ENCODE measurements at places on chromosomes 4 and X.

DNA sequence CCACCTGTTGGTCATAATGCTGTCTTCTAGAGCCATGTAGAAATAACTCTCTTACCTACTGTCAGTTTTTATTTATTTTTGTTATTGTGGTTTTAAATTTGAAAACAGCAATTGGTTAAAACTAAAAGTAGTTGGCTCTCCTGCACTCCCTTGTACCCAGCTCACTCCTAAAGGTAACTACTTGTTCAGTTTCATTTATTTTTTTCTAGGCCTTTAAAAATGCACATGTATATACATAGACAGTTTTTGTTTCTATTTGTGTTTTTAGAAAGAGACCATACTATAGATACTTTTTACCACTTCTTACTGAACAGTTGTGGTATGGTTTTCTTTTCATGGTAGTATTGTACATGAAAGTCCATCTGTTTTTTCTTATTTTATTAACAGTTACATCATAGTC, 16.8 kb downstream of the SMAD1 start:
- DNase-seq: no peak

DNA sequence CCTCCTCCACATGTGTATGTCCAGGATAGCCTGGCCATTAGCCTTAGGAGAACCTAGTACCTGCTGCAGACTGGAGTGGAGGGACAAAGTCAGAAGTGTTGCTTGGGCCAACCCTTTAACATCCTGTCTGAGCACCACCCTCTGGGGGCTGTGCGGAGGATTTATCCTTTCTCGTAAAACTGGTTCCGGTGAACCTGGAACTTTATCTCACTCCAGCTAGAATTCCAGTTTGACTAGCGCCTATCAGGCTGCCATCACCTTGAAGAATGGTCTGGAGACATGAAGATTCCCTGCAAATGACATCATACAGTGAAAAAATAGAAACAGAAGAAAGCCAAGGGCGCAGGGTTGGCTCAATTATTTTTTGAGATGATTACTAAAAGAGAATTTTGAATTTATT, 4.0 kb downstream of the TCEAL8 start:
- DNase-seq: no peak

GRCh38 chr4:2938906-2939305, 24.3 kb downstream of the NOP14 start:
- DNase-seq: no peak

DNA sequence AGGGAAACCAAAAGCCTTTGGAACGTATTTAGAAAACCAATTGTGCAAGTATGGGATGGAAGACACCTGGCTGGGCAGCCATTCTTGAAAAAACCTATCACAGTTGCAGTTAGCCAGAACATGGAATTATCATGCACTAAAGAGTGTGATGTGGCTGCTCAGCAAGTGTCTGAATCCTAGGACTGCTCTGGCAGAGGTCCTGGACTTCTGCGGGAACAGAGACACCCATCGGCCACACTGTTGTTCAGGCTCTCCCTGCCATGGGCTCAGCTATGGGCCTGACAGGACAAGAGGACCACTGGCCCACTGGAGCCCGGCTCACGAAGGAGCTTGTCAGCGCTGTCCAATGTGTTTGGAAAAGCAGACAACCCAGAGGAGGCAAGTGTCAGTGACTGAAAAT, 115.7 kb upstream of the GPC4 start:
- no peak for DNase-seq

- DNase-seq: no peak
Measured at GRCh38 chr4:15314974-15315373, 112.9 kb upstream of the C1QTNF7 start.

DNA sequence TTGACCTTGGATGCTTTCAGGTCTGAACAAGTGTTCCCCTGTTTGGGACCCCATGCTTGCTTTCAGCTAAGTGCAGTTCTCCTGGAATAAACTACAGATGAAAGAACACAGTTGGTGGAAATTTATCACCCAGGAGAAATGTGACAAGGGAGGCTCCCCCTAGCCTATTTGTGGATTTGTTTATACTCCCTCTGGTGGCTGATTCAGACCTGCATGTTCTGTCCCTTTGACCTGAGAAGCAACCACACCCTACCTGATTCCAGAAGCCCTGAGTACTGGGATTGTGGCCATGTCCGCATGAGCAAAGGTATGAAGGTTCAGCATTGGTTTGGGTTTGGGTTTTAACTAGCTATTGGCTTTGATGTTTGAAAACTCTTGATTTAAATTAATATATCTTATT, 440.9 kb downstream of the MID1IP1 start:
- no peak for DNase-seq

GRCh38 chr4:132691668-132692067, 457.4 kb upstream of the PCDH10 start:
- DNase-seq: no peak

GRCh38 chr4:80307183-80307735, 28.3 kb upstream of the CFAP299 start:
- peak; percentile 55 for DNase-seq

- no peak for DNase-seq
Measured at GRCh38 chr4:17535906-17536305, 20.9 kb downstream of the CLRN2 start.

DNA sequence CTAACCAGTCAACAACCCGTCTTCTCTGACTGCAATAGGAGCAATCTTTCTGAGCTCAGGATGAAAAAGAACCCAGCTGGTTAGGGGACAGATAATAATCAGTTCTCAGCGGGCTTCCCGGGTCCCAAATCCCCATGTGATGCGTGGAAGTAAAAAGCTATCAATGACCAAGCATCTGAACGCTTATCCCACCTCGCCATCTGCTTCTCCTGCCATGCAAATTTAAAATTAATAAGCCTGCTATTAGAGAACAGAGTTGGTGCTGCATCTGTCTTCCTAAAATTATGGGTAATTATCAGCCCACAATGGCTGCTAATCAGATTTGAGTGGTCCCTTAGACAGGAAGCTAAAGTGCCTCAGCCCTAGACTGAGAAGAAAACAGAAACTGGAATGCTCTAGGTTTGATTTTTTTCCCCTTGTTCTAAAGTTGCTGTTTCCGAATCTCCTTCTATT, 37.5 kb downstream of the AFAP1 start:
- DNase-seq: no peak

GRCh38 chr4:72118017-72118416, 86.2 kb downstream of the NPFFR2 start:
- DNase-seq: no peak

GRCh38 chr4:113614414-113614813, 147.1 kb downstream of the CAMK2D start:
- no peak for DNase-seq

DNA sequence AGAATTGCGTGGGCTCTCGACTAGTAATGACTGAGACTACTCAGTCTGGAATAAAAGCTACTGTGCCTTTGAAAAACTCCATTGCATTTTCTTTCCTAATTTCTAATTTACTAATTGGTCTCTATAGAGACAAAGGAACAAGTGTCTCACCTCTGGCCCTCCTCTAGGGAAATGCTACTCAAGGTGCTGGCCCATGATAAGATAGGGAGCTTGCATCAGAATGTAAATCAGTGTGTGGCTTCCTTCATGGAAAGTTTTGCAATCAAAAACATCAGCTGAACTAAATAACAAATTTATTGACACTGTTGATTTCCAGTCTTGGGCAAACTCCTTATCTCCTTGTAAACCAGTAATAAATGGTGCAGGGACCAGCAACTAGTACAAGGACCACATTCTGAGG, 81.8 kb downstream of the SRPX start:
- no peak for DNase-seq

GRCh38 chrX:38558686-38559085, 2.7 kb upstream of the TSPAN7 start:
- no peak for DNase-seq

DNA sequence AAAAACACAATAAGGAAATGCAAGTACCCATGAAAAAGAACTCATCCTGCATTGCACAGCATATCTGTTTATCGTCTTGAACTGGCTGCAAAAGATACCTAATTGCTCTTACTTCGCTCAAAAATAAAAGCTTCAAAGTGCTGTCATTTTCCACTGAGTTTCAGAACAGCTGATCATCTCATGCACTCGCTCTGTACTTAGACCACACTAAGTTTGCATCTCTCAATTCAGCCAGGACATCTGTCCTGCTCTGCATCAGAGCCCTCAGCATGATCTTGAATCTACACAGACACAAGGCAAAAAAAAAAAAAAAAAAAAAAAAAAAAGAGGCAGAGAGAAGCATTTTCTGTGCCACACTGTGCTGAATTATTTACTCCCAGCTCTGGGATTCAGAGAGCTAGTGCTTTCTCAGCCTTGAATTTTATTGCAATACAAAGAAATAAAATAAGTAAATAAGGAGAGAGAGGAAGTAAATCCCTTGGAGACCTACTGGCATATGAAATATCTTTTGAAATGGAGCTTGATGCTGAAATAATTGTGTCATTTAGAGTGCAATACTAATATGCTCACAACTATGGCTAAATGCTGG, 81.3 kb downstream of the PPP1R2C start:
- no peak for DNase-seq

- DNase-seq: no peak
Measured at GRCh38 chr4:156766846-156767245, 204.8 kb downstream of the PDGFC start.

DNA sequence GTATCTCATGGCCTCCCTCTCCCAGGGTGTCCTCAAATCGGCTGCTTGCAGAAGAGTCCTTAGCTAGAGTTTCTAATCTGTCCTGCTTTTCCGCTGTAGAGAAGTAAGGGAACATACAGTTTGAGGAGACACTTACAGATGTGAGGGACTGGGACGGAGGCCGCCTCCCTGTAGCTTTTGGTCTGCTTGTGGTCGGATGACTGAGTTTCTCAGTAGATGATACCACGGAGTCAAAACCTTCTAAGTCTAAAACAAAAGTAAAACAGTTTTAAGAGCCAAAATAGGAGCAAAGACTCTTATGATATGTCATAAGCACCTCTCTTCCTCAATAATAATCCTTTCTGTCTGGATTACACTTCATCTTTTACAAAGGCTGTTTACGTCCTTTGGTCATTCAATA, 34.5 kb upstream of the MAP3K15 start:
- no peak for DNase-seq

DNA sequence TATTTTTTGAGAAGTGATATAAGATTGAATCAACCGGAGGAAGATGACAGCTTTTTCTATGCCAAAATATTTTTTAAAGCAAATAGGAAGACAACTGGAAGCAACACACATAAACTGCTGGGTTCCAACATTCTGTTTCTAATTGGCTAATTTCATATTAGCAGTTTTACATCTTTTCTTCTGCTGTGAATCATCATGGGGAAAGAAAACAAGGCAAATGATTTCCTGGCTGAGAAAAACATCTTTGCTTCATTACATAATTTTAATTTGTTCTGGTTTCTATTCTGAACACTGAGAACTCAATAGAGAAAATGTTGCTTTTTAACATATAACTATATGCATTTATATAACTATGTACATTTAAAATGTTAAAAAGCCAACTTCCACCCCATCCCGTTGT, 2518.5 kb downstream of the ARAP2 start:
- no peak for DNase-seq

- DNase-seq: no peak
Measured at GRCh38 chr4:123363729-123364128, 32.9 kb upstream of the SPRY1 start.

DNA sequence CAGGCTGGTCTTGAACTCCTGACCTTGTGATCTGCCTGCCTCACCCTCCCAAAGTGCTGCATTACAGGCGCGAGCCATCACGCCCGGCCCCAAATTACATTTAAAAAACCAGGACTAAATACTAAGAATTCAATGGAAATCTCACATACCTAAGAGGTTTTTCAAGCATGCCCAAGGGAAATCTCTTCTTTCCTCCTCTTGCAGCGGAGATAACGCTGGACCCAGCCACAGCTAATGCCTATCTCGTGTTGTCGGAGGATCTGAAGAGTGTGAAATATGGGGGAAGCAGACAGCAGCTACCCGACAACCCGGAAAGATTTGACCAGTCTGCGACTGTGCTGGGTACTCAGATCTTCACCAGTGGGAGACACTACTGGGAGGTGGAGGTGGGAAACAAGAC, 7.4 kb downstream of the TRIML1 start:
- no peak for DNase-seq

DNA sequence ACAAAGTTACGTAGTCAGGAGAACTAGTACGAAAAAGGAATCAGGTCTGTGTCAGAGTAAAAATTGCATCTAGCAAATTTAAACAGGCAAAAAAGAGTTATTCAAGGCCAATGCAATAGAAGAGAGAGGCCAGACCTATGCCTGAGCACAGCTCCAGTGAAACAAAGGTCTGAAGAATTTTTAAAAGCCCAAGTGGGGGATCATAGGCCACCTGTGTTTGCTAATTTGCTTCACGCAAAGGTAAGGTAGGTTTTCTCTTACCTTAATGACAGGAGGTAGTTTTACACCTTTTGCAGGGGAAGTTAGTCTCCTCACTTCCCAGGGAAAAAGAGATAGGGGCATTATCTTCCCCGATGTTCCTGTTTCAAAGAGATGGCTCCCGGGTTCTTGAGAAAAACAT, 448.6 kb upstream of the TECRL start:
- no peak for DNase-seq

GRCh38 chrX:24260842-24261550, 52.9 kb downstream of the SUPT20HL2 start:
- DNase-seq: no peak

DNA sequence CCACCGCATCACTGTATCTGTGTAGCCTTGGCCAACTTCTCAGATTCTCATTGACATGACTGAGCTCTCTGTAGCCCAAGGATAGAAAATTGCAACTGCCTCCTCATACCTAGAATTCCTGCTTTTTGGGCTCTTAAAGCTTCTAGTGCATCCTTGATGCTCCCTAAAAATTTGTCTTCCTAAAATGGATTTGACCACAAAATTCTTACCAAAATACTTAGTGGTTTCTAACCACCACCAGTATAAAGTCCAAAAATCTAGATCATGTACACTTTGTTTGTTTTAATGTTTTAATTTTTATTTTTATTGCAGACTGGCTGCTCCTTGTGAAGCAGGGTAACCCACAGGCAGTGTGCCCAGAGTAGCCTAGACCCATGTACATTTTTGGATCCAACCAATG, 75.5 kb downstream of the TBC1D9 start:
- DNase-seq: no peak

GRCh38 chrX:28177202-28177601, 196.0 kb upstream of the DCAF8L1 start:
- DNase-seq: no peak

DNA sequence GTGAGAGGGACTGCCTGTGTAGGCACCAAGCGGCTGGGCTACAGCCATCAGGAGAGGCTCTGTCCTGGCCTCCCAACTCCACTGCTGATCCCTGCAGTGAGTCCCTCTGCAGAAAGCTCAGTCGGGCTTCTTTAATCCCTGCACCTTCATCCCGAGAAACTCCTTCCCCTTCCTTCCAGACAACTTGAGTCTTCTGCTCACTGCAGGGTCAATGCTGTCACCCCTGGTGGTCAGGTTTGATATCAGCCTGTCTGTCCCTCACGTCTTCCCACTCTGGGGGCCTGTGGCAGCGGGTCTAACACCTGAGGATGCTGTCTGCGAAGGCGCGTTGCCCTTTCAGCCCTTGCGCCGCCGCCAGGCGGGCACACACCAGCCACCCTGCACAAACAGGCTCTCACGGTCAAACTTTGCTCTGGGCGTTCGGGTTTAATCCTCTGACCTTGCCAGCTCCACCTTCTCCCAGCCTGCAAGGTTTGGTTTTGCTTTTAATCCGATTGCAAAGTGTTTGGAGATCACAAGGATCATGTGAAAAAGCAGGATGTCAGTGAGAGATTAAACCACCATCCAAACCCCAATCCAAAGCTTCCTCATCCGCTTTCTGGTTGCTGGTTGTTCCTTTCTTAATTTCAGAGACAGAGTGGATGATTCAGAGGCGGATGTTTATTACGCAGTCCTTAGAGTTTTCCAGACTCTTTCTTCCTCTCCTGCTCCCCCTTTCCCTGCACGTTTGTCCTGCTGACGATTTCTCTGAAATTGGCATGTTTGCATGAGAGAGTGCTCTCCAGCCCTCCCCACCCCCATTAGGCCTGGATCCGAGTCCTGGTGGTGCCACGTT, 74.8 kb upstream of the SLC34A2 start:
- no peak for DNase-seq

All from NCI-H2029 treated with DMSO at 0.1 percent for 48 hours (cell line).